ENCODE measurements at places on chromosomes 13 and 19.

GRCh38 chr19:19668230-19669012, at the start of gene ZNF101:
Gene ZNF101, plus strand, starts transcription at chr19:19668839. Its CDS starts 125 bp downstream, at chr19:19668964.
- peak; percentile 85 for DNase-seq

DNA sequence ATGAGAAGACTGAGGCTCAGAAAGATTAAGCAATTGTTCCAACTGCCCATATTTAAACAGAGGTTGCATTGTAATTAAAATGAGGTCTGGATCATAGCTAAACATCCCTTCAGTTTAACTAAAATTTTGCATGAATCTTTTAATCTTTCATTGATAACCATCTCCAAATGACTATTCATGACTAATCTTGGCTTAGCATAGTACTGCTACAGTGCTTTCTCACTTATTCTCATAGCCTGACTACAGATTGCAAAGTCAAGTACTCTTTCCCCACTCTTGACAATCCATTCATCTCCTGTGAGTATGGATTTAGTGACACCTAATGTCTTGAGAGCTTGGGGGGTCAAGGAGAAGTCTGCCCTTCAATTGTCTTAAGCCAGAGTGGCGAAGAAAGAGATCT, 258.4 kb downstream of the RFC3 start:
- DNase-seq = no peak

- peak; percentile 15 for DNase-seq
Measured at GRCh38 chr19:17680230-17680722, 7.9 kb downstream of the UNC13A start.

- DNase-seq = no peak
Measured at GRCh38 chr13:62702502-62702901, 1286.9 kb upstream of the PCDH20 start.

DNA sequence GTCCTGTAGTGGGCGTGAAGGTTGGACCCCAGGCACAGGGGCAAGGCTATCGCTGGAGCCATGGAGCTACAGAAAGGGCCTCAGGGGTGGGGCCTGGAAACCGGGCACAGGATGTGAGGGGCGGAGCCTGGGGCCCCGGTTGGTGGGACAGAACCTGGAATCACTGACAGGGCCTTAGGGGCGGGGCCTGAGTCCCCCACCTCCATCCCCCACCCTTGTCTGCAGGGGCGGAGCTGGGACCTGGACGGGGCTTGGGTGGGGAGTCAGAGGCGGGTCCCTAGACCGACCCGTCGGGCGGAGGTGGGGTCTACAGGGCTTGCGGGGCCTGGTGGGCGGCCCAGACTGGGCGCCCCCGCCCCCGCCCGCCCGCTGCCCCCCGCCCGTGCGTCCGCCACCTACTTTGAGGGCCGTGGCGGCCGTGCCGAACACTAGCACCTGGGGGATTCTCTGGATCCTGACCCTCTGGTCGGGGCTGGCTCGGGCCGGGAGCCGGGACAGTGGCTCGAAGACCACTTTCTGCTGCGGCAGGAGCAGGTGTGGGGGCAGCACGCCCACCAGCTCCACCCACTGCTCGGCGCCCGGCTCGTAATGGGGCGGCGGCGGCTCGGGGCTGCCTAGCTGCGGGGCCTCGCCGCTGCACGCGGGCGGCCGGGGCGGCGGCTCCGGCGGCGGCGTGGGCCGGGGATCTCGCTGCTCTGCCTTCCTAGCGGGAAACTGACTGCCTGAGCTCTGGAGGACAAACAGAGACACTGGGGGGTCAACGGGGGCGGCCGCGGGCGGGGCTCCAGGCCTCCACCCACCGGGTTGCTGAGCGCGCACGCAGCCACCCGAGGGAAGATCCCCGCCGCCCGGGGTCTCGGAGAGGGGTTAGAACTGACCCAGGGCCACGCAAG, 26.3 kb downstream of the DCAF15 start:
- DNase-seq = no peak

GRCh38 chr13:109087916-109088623, 458.7 kb downstream of the MYO16 start:
- no peak for DNase-seq

- DNase-seq = no peak
Measured at GRCh38 chr13:26978081-26978860, 193.3 kb downstream of the USP12 start.

DNA sequence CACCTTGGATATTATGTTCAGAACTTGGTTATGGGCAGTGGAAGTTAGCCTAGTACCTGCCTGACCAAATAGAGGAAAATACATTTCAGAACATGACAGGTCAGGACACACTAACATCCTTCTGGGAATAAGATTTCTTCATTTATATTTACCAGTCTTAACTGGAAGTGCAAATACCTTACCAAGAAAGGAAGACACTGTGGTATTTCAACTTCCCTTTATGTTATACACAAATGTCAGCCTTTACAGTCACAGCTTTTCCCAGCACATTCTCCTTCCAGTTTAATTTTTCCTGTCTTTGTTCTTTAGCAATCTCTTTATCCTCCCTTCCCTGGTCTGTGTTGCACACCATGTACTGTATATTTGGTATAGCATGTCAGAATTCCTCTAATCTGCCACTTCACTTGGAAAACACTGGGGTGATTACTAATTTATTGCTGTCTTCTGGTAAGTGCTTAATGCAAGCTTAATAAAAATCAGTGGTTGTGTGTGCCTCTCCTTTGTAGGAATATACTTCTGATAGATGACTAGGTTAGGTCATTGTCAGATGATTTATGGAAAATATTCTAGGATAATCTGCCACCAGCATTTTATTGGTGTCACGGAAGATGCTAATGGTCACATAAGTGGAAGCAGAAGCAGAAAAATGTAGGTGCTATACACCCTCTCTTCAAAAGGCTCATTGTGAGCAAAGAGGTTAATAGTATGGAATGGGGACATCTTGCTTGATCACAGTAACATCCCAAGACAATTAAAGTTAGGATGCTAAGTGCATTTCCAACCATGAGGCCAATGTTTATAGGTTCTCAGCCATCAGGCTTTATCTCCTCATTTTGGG, 124.3 kb upstream of the STARD13 start:
- DNase-seq = no peak

- DNase-seq = no peak
Measured at GRCh38 chr19:5154129-5154798, 185.4 kb downstream of the KDM4B start.

GRCh38 chr13:104779311-104779993, 1713.2 kb upstream of the SLC10A2 start:
- DNase-seq = no peak

DNA sequence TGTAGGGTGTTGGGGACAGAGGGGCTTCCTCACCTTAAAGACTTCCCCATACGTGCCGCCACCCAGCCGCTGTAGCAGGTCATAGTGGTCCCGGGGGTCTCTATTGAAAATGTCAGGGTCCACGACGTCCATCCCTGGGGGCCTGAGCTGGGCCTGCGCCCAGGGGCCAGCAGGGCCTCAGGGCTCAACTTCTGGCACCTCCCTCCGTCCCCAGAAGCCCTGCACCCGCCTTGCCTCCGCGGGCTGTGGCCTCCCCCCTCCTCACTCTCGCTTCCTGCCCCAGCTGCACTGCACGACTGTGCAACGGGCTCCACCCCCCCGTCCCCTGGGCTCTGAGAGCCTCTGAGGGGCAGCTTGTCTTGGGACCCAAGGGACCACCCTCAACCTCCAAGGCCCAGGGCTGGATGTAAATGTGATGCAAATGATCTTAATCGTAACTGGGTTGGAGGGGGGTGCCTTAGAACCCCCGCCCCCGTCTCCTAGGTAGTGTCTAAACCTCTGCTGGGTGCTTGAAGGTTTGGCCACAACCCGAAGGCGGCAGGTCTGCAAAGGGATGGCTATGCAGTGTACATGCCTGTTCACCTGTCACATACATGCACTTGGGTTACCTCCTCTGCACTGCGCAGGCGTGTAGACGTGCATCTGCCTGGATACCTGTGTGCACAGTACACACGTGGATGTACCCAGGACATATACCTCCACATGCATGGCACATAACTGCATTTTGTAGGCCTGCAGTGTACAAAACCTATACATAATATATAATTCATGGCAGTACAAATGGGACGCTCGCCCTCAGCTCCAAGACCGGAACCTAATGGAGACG, at the start of gene MAP4K1:
MAP4K1 (minus strand) TSS at position 190 of the 826 bp plus-strand sequence; CDS start at position 132, 58 bp downstream.
- DNase-seq = peak; percentile 30

GRCh38 chr19:310781-311496, 19.7 kb upstream of the PLPP2 start:
- no peak for DNase-seq
